Left ventricle myocardium superior (tissue), 1 donor: ENCODE measurements at places on chromosomes 7 and 10.

DNA sequence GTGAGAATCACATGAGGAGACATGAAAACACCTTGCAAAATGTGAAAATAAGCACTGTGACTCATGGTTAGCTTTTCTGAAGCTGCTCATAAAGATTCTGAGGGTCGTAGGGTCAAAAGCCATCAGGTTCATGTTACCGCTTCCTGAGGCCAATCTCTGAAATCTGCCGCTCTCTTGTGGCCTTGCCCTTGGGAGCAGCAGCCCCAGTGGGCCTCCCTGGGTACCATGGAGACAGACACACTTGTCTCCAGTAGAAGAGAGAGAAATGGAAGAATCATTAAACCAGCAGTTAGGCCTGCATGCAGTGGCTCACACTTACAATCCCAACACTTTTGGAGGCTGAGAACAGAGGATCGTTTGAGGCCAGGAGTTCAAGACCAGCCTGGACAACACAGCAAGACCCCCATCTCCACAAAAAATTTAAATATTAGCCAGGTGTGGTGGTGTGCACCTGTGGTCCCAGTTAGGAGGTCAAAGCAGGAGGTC, 42.8 kb downstream of the NIPSNAP2 start:
- no peak for DNase-seq

GRCh38 chr10:21757185-21757901, 223.3 kb downstream of the MLLT10 start:
- peak; percentile 41 for DNase-seq

DNA sequence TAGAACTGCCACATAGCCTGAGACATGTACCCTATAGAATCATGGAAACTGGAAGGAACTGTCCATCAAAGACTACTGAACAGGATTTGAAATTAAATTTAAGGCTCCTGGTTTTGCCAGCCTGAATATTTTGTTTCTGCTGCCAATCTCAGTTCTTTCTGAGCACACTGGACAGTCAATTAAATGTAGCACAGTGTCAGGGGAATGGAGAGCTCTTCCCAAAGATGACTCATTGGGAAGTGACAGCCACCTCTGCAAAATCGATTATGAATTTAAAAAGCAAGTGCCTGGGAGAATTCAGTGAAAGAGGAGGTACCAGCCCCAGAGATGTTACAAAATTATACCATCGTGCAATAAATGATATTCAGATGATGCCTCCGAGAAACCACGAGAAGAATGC, 47.8 kb downstream of the CPXM2 start:
- no peak for DNase-seq

GRCh38 chr10:33716501-33717267, 382.2 kb upstream of the NRP1 start:
- no peak for DNase-seq

DNA sequence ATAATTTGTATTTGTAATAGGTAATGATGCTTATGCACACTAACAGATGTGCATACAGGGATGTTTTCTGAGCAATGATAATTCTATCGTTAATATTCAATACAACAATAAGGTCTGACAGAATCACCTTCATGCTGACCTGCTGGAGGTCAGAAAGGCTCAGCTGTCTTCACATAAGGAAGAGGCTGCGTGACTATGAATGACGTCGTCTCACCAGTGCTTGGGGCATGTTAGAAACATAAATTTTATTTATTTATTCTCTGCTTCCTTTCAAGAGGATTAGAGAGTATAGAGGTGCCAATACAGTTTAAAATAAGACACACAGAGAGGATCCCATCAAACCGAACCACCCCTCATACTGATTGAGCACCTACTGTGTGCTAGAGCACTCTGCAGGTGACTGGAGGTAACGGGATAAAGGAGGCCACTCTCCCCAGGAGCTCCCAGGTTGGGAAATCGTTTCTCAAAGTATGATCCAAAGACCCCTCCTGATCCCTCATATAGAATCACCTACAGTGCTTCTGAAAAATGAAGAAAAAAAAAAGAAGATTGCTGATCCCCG, 265.6 kb upstream of the NPVF start:
- DNase-seq = no peak

GRCh38 chr7:105698531-105698930, 117.2 kb upstream of the EFCAB10 start:
- no peak for DNase-seq

DNA sequence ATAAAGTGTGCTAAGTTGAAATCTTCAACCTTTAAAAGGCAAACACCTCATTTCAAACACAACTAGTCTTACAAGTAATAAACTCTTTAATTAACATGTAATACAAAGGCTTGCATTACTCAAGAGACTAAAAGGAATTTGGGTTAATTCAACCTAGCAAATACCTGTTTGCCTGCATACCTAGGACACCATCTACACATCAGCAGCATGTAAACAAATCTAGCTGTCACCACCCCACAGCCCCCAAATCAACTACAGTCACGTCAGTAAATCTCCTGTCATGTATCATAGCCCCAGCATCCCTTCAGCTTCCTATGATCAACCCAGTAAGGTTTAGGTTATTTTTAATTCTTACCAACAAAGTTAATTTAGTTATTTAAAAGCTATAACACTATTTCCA, 33.5 kb downstream of the ZNF800 start:
- DNase-seq = no peak

DNA sequence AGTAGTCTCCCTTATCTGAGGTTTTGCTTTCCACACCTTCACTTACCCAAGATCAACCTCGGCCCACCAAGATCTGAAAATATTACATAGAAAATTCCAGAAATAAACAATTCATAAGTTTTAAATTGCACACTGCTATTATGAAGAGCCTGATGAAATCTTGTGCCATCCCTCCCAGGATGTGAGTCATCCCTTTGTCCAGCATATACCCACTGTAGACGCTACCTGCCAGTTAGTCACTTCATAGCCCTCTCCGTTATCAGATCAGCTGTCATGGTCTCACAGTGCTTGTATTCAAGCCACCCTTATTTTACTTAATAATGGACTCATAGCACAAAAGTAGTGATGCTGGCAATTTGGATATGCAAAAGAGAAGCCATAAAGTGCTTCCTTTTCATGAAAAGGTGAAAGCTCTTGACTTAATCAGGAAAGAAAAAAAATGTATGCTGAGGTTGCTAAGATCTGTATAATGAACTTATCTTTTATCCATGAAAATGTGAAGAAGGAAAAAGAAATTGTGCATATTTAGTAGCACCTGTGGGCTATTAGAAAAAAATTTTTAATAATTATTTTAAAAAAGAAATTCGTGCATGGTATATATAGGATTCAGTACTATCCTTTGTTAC, 9.8 kb upstream of the MRPS16 start:
- no peak for DNase-seq

GRCh38 chr7:33485747-33486493, 356.6 kb downstream of the BBS9 start:
- no peak for DNase-seq
